RPMI7951 (cell line): ENCODE measurements at places on chromosomes 7 and 10. TPM values are rescaled to one million over a fixed set of nuclear protein-coding genes. Genes with fewer than 3 reads are reported as not detected.

- no peak for DNase-seq
Measured at GRCh38 chr7:66807736-66808135, 67.2 kb downstream of the RABGEF1 start.

- DNase-seq: no peak
Measured at GRCh38 chr7:129875160-129875559, 77.6 kb downstream of the UBE2H start.

EN2 gene
- not detected in 2 replicates for total RNA-seq

FOXP2 gene
- 0.10 TPM in 1 of 2 replicates, not detected in the other for total RNA-seq

RPP38 gene
- 17.1 and 20.5 TPM in 2 replicates for total RNA-seq

DNA sequence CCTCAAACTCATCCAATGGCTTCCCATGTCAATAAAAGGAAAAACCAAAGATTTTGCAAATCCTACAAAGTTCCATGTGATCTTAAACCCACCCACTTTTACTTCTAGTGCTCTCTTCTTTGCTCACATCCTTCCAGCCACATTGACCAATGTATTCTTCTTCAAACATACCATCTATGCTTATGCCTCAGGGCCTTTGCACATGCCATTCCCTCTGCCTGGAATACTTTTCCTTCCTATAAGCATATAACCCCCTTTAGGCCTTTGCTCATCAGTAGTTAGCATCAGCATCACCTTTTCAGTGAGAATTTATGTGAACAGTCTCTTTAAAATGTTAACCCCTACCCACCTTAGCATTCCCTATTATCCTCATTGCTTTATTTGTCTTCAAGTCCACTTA, 11.0 kb upstream of the PCLO start:
- no peak for DNase-seq

GRCh38 chr10:23505797-23506465, 67.1 kb downstream of the OTUD1 start:
- no peak for DNase-seq

DNA sequence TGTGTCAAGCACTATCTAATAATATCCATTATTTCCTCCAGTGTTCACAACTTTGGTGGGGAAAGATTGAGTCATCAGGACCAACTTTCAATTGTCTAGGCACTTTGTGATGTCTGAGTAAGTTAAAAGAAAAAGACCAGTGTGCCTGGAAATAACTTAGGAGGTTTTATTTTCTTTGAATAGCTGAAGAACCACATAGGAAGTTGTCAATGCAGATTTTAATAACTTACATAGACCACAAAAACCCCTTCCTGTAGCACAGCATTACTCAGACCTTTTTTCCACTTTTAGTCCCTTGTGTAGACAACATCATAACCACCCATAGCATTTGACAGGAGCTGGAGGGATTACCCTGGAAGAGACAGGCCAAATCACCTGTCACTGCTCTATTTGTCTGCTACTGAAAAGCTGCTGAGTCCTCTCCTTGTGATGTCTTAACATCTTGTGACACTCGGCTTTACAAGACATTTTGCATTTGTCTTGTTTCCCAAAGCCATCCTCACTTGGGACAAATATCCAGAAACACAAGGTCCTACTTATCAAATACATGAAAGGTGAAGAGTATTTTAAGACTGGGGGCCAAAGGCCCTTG, 241.5 kb upstream of the PTER start:
- DNase-seq: no peak

DNA sequence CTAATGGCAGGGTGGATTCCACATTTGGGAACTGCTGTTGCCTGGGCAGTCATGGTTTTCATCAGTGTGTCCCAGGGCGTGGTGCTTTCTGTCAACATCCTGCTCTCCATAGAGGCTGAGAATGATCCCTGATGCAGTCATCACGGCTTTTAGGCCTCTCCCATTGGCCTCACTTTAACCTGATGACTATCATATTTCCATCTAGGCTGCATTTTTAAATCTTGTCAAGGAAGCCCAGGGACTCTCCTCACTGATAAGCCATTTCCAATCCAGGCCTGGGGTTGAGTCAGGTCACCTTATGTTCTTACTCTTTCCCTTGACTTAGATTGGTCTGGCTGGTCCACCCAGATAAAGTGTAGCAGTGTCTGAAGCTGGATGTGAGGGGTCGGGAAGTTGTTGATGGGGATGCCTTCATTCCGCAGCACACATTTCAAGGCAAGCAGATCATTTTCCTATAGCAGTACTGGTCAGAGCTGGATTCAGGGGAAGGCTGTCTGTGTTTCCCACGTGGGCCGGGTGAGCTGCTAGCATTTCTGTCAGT, 177.0 kb downstream of the AUTS2 start:
- no peak for DNase-seq

METTL27 gene
- 0.12 and 0.29 TPM in 2 replicates for total RNA-seq

- no peak for DNase-seq
Measured at GRCh38 chr10:6617309-6618076, 37.4 kb upstream of the PRKCQ start.

GRCh38 chr7:154364170-154364569, 312.0 kb downstream of the DPP6 start:
- DNase-seq: no peak

AGFG2 gene
- 6.5 and 7.2 TPM in 2 replicates for total RNA-seq

VIPR2 gene
- total RNA-seq: not detected in 2 replicates

GRCh38 chr7:105748701-105749100, 127.7 kb downstream of the ATXN7L1 start:
- no peak for DNase-seq

DNA sequence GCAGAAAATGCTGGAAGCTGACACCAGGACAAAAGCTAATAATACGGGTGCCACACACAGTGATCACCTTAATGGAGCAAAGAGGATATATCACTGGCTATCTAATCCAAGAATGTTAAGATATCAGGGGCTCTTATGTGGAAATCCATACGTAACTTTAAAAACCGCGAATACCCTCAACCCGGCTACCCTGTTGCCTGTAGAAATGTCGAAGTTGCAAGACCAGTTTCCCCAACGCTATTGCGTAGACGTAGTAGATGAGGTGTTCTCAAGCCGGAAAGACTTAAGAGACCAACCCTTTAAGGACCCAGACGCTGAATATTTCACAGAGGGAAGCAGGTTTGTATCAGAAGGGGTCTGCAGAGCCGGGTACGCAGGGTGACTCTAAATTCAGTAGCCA, 7.9 kb upstream of the CYREN start:
- DNase-seq: no peak

DNA sequence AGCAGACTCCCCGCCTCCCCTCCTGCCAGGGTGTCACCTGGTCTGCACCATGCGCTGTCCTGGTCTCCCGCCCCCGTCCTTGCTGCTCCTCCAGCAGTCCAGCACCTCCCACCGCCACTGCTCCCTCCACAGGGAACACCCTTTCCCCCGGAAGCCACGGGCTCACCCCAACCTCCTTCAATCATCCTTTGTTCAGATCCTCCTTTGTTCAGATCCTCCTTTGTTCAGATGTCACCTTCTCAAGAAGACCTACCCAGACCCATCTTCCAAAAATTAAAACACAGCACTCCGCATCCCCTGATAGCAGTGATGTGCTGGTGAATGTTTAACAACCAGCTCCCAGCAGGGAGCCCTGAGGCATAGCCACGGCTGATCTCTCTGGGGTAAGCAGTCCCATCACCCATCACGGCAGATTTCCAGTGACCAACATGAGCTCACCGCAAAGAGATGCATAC, 237.7 kb downstream of the USP6NL start:
- DNase-seq: no peak

DNA sequence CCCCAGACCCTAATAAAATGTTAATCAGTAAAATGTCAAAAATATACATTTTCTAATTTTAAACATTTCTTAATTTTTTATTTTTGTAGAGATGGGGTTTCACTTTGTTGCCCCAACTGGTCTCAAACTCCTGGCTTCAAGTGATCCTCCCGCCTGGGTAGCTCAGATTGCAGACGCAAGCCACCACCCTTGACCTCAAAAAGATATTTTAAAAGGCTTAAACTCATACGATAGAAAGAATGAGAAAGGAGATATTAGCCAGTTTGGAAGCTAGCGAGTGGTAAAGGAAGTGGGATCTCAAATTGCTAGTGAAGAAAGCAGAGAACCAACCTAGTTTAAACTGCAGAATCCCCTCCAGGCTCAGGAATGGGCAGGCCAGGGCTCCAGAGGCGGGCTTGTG, 4.5 kb downstream of the WIPI2 start:
- DNase-seq: no peak

DNA sequence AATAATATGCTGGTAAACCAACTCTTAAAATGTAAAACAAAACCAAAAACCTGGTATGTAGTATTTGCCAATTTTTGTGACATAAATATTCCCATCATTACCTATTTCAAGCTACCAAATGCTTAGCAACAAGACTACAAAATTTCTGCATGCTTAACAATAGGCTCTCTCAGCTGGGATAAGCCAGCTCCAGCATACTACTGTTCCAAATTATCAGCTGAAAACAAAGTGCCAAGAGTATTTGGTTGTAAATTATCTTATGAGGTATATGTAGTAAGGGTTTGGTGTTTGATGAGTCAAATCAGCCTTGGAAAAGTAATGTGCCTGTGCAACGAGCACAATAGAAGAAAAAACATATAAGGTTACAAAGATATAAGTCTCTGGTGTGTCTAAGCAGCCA, 263.2 kb downstream of the HGF start:
- no peak for DNase-seq

- no peak for DNase-seq
Measured at GRCh38 chr10:12507165-12507850, 158.0 kb downstream of the CAMK1D start.

DNA sequence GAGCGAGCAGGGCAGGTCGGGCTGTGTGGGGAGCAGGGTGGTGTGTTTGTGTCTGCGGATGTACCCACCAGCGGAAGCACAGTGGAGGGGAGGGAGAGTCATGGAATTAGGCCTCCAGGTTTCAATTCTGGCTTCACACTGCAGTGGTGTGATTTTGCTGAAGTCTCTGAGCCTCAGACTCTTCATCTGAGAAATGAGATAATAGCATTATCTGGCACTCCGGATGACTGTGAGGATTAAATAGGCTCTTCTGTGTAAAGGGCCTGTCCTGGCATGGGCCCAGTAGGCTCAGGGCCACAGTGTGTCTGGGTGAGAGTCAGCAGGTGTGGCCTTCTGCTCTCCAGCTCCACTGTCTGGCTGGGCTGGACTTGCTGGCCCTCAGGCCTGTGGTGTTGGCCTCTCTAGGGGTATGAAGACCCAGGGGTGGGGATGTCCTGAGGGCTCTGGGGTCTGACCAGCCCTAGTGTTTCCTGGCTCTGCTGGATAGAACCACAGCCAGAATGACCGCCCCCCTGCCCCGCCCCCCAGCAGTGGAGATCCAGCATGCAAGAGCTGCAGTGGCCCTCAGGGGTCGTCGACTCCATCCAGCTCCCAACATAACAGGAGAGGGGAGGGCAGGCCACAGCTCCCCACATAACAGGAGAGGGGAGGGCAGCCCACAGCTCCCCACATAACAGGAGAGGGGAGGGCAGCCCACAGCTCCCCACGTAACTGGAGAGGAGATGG, 178.6 kb downstream of the RPS24 start:
- peak; percentile 60 for DNase-seq

TRRAP gene
- 9.5 and 10.1 TPM in 2 replicates for total RNA-seq

EIF5AL1 gene
- total RNA-seq: 0.12 and 0.29 TPM in 2 replicates

- no peak for DNase-seq
Measured at GRCh38 chr7:99624484-99624883, 7.7 kb downstream of the ZSCAN25 start.

- DNase-seq: peak; percentile 84
Measured at GRCh38 chr7:150311711-150312110, 11.4 kb upstream of the LRRC61 start.

TAS2R41 gene
- total RNA-seq: not detected in 2 replicates

- DNase-seq: peak; percentile 4
Measured at GRCh38 chr10:46002916-46003693, 27.3 kb downstream of the NCOA4 start.

DNA sequence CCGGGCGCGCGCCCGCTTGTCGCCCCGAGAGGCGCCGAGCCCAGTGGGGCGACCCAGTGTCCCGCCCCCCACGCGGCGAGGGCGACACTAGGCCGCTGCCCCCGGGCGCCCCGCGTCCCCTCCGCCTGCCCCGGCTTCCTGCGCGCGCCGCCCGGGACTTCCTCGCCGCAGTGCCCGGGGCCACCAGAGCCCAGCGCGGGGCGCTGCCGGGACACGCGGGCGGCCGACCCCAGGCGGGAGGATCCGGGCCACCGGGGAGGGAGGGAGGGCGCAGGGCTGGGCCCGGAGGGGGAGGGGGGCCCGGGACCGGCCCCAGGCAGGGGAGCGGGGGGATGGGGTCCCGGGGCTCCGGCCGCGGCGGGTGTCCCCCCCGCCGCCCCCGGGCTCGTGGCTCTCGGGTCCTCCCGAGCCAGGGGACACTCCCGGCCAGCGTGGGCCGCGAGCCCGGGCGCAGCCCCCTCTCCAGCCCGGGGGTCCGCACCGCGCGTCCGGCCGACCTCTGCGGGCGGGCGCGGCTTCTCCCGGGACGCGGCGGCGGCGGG, 435 bp upstream of the PWWP2B start:
- peak; percentile 48 for DNase-seq

CNPY1 gene
- total RNA-seq: not detected in 2 replicates

DNA sequence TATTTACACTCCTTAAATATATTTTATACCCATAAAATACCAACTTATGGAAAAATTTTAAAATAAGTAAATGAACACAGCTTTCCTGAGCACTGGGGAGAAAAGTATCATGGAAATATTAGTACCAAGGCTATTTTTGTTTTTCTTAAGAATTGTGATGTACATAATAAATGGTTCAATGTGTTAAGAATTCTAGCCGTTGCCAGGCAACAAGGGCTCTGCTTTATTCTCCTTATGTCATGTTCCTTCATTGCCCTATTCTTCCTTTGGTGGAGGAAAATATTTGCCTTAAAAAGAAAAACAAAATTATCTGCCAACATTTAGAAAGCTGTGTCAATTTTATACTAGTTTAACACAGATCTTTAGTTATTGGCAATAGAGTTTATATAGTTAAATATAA, 2.6 kb upstream of the ZPBP start:
- no peak for DNase-seq

- no peak for DNase-seq
Measured at GRCh38 chr7:21538936-21539495, 3.8 kb upstream of the DNAH11 start.

DNA sequence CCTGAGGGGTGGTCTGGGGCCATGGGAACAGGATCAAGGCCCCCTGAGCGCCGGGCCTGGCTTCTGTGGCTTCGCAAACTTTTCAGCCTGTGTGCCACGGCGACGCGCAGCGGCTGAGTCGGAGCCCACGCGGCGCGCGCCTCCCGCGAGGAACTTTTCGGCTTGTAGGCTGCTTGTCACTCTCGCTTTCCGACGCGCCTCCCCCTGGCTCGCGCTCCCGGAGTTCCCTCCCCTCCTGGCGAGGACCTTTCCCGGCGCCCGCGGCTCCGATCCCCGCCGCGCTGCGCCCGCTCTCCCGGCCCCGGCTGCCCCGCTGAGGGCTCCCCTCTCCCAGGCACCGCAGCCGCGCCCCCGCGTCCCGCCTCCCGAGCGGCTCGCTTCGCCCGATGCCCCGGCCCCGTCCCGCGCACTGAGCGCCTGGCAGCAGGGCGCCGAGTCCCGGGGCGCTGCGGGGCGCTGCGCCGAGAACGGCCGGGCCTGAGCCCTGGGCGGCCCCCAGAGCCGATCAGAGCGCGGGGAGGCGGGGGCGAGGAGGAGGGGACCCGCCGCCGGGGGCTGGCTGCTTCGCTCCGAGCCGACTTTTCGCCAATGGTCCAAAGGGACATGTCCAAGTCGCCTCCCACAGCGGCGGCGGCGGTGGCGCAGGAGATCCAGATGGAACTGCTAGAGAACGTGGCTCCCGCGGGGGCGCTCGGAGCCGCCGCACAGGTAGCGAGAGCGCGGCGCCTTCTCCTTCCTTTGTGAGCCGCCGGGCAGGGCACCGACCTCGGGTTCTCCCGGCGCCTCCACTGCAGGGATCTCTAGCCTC, at the start of gene CACNB2:
TSS of gene CACNB2 (plus strand) at position 276 of the 808 bp plus-strand sequence.
- DNase-seq: no peak
